MV-4-11 (cell line): ENCODE measurements at places on chromosomes 11 and 22.

- DNase-seq = no peak
Observed at GRCh38 chr11:65885808-65886536, 2.3 kb downstream of the FIBP start.

- no peak for DNase-seq
Observed at GRCh38 chr11:1922481-1923081, 3.1 kb downstream of the TNNT3 start.

GRCh38 chr11:27468209-27468994 is 4.2 kb downstream of the LGR4 start:
- peak; percentile 57 for DNase-seq

DNA sequence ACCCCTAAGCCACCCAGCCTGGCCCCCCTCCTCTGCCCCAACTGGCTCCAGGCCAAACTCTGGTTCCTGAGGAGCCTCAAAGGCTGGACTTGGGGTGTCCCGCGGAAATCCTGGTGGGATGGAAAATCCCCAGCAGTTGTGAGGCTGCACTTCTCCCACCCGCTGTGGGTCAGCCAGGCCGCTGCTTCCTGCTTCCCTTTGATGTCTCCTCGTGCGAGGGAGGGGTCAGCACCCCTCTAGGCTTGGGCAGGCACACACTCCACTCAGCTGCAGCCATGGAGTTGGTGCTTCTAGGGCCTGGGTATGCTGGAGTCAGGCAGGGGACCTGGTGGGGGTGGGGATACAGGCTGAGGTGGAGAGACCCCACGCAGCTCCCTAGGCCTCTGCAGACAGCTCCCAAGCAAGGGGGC is 12.0 kb downstream of the KCNQ1OT1 start:
- no peak for DNase-seq

DNA sequence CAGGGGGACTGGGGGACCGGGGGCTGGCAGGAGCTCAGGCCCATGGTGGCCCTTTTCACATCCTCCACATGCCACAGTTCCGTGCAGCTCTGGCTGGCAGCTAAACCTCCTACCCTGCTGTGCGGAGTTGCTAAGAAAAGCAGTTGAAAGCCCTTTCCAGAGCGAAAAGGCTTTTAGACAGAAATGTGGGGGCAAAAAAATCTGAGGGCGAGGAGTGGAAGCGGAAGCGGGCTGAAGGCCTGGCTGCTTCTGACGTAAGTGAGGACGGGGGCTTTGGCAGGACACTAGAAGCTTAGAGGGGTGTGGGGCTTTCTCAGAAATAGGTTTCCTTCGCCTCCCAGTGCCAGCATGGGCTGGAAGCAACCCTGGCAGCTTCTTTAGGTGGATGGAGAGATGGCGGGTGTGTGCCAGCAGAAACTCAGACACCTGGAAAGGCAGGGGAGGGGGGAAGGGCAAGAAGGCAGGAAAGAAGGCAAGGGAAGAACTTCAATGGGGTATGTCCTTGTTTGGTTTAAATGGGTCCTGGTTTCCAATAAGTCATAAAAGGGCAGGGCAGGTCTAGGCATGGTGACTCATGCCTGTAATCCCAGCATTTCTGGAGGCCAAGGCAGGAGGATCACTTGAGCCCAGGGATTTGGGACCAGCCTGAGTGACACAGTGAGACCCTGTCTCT is 11.2 kb upstream of the DGKZ start:
- peak; percentile 79 for DNase-seq

GRCh38 chr22:27801202-27801615 is 347 bp downstream of the MN1 start:
- DNase-seq = no peak

- peak; percentile 13 for DNase-seq
Observed at GRCh38 chr11:20131788-20132666, 28.2 kb downstream of the DBX1 start.

DNA sequence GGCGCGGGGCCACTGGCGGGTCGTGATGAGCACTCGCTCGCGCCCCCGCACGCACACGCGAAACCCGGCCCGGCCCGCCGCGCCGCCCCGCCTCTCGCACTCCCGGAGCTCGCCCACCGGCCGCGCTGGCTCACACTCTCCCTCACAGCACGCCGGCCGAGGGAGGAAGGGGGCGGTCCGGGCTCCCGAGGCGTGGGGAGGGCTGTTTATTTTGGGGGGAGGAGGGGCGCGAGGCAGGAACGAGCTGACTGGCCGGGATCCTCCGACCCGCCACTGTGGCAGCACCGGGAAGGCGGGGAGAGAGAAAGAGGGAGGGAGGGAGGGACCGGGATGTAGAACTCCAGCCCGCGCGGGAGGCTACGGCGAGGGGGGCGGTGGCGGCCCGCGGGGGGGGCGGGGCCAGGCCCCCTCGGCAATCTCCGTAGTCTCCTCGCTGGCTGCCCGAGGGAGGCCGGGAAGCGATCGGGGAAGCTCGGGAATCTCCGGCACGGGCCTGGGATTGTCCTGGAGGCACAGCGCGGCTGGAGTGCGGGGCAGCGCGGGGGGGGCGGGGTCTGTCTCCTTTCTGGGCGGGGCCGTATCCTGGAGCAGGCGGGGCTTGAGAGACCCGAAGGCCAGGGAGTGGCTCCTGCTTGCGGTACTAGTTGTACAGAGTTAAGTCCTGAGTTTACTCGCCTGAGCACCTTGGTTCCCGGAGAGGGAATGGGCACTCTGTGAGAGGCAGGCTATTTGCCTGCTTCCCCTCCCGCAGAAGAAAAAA is at the start of gene RBFOX2:
Gene RBFOX2 (minus strand): TSS at position 179 of the 760 bp plus-strand sequence. CDS start 399 bp downstream, outside the sequence.
- DNase-seq = peak; percentile 59

- no peak for DNase-seq
Observed at GRCh38 chr11:78952890-78953289, 378.2 kb upstream of the NARS2 start.

DNA sequence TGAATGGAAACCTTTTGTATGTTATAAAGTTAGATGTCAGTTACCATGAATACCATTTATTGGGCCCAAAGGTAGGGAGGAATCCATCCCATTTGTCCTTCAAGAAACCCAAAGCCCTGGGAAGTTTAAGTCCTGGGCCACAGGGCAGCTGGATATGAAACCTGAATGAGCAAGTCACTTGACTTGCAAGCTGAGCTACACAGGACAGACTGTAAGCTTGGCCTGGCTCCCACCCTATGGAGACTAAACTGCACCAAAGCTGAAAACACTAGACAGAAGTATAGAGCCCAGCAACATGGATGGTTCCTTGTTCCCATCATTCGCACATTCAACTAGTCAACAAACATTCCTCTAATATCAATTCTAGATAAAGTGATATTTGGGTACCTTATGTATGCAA is 71.3 kb downstream of the KCNC1 start:
- no peak for DNase-seq

DNA sequence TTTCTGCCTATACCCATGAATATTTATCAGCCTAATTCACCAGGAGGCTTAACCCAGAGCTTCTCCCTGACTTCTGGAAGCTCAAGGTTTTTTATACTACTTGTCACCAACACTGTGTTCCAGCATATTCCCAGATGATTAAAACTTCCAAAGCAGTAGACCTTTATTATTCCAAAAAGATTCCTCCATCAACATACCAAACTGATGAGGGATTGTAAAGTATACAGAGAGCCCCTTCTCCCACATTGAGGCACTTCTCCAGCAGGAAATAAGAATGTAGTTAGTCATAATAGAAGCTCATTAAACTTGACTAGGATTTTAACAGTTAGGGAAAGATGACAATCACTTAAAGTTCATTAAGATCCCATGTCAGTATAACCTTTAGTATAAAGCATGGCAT is 51.4 kb upstream of the CEP126 start:
- DNase-seq = no peak
